ENCODE measurements at places on chromosomes 13 and 19. TPM values are rescaled to one million over a fixed set of nuclear protein-coding genes. Genes with fewer than 3 reads are reported as not detected.

DNA sequence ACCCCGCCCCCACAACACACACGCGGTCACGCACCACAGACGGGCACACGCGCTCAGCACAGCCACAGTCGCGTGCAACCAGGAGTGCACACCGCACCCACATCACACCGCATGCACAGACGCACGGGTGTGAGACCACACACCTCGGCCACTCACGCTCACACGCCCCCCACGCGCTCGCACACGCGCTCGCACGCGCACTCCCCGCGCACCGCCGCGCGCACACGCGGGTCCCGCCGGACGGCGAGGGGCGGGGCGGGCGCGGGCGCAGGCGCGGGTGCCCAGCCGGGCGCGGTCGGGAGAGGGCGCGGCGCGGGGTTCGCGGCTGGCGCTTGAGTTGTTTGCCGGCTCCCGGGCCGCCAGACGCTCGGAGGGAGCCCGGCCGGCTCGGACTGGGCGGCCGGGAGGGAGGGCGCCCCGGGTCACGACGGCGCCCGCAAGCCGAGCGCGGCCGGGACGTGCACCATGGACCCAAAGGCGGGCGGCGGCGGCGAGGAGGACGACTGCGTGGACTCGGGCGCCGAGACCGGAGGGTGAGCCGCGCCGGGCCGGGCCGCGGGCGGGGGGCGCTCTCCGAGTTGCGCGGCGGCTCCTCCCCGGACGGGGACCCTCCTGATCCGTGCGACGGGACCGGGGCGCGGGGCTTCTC is at the start of gene FAM124A:
Gene FAM124A, plus strand, starts transcription at position 362 of the 649 bp plus-strand sequence. Its CDS starts 104 bp downstream, at position 466.
- H3K27me3 ChIP-seq = no peaks in the 10 kb centered on the region
- H3K4me1 ChIP-seq = no peaks in the 10 kb centered on the region
- DNase-seq = no peak
- no peaks in the 10 kb centered on the region for H3K36me3 ChIP-seq

DNA sequence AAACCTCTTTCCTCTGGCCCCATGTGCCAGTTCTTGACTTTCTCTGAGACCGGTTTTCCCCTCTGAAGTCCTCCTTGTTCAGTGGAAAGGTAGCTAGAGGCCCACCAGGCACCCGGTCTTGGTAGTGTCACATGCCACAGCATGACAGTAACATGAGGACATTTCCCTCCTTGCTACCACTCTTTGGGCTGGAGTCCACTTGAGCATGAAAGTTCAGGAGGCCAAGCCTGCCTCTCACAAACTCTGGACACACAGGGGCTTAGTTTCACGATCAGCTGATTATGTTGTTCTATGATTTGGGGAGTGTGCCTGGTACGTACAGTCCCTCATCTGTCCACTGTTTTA is 45.6 kb downstream of the NFIX start:
- H3K4me1 ChIP-seq = peaks cover 70% of the 10 kb centered on the region
- H3K27me3 ChIP-seq = no peaks in the 10 kb centered on the region
- H3K27ac ChIP-seq = peak overlapping the region; percentile 98

Gene FCER2
- total RNA-seq = 1.5 TPM

- H3K27me3 ChIP-seq = no peaks in the 10 kb centered on the region
- H3K36me3 ChIP-seq = no peaks in the 10 kb centered on the region
- no peak for DNase-seq
- H3K27ac ChIP-seq = no peak overlapping the region
- H3K4me3 ChIP-seq = no peak overlapping the region
Observed at GRCh38 chr13:49629947-49630346, 1.6 kb downstream of the ARL11 start.

Gene PSG11
- not detected for total RNA-seq

Measured in thoracic aorta (tissue), 2 donors.